GM04504 (cell line): ENCODE measurements at places on chromosomes 11 and 22.

GRCh38 chr22:28155808-28156207, 236.8 kb upstream of the PITPNB start:
- DNase-seq = no peak

DNA sequence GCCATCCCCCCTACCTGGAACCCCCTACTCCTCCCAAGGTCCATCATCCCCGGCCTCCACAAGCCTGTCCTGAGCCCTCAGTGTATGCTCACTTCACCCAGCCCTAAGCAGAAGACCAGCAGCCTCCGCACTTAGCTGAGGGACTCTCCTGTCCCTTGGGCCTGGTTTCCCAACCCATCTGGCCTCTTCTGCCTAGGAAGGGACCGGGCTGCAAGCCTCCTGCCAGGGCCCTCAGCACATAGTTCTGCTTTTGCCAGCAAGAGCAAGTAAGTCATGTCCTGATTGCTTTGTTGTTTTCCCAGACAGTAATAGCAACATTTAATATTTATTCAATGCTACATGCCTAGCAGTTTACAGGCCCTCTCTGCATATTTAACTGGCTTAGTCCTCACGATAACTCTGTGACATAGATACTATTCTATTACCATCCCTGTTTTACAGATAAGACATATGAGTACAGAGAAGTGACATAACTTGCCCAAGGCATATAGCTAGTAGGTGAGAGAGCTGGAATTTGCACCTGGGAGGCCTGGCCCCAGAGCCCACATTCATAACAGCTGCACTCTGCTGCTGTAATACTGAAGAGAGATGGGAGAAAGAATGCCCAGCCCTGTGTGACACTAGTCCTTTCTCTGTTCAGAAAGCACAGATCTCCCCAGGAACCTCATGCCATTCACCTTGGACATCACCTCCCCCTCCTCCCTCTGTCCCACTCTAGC, 139.2 kb downstream of the PARVA start:
- no peak for DNase-seq

GRCh38 chr11:57111619-57112018, 70.1 kb upstream of the LRRC55 start:
- DNase-seq = no peak

DNA sequence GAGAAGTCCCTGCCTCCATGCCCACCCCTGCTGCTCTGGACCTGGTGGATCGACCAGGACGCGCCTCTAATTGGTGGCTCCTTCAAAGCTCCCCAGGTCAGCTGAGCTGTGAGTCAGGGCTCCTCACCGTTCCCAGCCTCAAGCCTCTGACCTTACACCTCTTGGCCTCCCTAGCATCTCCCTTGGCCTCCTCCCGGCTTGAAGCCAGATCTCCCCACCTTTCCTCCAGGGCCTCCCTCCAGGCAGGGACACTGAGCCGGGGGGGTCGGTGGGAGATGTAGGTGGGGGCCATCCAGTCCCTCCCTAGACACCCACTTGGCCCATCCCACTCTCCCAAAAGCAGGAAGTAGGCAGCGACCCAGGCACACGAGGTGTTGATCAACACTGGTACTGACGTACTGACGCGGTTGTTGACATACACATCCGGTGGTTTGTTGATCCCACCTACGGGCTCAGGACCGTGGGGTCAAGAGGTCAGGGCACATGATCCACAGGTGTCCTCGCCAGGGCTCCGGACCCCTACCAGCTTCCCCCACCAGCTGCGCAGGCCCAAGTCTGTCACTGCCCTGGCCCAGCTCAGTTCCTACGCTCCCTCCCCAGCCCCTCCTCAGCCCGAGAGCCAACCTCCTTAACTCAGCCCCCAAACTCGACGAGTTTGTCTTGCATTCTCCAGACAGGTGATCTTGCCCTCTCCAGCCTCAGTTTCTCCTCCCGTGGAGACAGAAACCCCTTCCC, 802 bp downstream of the ATG2A start:
- no peak for DNase-seq

- no peak for DNase-seq
These were observed 88.3 kb downstream of the AMOTL1 start for GRCh38 chr11:94856443-94856842.
